Stimulated activated CD4-positive, alpha-beta T cell treated with anti-CD3 and anti-CD28 coated beads, Interleukin-1b, Interleukin-23, amount 100 ng/mL, for 1 hour (primary cell): ENCODE measurements at places on chromosomes 4 and X.

DNA sequence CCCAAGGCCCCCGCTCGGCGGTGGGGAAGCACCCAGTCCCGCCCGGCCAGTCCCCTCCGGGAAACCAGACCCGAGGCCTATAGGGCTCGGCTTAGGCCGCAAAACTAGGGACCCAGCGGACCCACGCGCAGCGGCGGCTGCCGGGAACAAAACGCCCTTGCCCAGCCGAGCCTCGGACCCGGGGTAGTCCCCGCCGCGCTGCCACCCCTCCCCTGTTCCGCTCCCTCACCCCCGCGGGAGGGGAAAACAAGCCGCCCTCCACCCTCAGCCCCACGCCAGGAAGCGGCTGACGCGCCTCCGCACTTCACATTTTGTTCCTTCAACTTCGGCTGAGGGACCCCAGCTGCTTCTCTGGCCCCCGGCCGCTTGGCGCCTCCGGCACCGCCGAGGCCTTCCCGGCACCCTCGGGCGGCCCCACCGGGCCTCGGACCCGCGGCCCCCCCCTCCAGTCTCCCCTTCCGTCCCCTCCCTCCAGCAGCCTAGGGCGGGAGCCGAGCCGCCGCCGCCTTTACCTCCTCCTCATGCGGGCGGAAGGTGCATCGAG lies 694 bp downstream of the PDS5A start:
- DNase-seq = peak; percentile 20

- no peak for DNase-seq
Measured at GRCh38 chr4:52595001-52595400, 64.1 kb downstream of the USP46 start.

DNA sequence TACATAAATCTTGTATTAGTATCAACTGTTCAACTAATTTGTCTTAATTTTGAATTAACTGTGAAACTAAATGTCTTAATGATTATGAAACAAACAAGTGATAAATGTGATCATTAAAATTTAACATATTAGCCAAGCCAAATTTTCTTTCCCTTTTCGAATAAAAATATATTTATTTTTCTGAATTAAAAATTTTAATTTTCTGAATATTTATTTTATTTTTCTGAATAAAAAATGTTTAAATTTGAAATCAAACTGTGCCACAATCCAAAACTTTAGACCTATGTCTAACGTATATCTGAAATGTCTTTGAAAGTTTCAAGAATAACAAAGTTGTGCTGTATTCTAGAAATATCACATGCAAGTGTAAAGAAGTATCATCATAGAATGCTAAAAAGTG lies 4.7 kb downstream of the GABRA2 start:
- no peak for DNase-seq

GRCh38 chr4:39384563-39384962 lies 18.4 kb upstream of the RFC1 start:
- no peak for DNase-seq

- DNase-seq = no peak
Measured at GRCh38 chr4:146095091-146095690, 80.3 kb upstream of the LSM6 start.

GRCh38 chrX:54430519-54430918 lies 9.7 kb upstream of the TSR2 start:
- DNase-seq = no peak

- peak; percentile 8 for DNase-seq
Measured at GRCh38 chrX:43349363-43349762, 306.7 kb upstream of the MAOA start.

GRCh38 chrX:104166735-104167436 lies 633 bp downstream of the FAM199X start:
- DNase-seq = no peak

- no peak for DNase-seq
Measured at GRCh38 chrX:42077675-42078074, 154.3 kb upstream of the CASK start.

DNA sequence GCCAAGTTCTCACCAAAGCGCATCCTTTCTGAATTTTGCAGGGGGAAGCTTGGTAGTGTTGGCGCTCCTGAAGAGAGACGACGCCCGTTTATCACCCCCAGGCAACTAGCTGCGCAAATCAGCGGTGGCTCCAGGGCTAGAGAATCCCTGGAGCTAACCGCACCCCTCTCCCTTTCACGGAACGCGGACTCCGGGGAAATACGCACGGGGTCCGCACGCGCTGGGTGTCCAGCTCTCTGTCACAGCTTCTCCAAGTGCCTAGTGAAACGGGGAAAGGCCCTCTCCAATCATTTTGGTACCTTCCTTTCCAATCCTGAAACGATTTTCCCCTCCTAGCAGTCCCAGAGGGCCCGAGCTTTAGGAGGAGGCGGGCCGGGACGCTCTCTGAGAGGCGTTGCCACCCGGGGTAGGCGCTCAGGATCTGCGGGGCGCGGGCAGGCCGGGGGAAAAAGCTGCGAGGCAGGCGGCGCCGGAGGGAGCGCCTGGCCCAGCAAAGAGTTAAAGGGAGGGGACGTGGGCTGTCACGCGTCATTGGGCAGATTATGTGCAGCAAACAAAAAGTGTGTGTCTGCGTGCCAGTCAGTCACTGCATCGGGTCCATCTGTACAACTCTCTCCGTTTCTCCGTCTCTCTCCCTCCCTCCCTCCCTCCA lies at the start of gene PRDM8:
PRDM8 (plus strand) TSS at position 582 of the 652 bp plus-strand sequence. CDS start 2,578 bp downstream, outside the sequence.
- no peak for DNase-seq

- DNase-seq = no peak
Measured at GRCh38 chr4:76622717-76623116, 187.7 kb downstream of the SHROOM3 start.

- no peak for DNase-seq
Measured at GRCh38 chr4:8070736-8071718, 87.6 kb downstream of the ABLIM2 start.

DNA sequence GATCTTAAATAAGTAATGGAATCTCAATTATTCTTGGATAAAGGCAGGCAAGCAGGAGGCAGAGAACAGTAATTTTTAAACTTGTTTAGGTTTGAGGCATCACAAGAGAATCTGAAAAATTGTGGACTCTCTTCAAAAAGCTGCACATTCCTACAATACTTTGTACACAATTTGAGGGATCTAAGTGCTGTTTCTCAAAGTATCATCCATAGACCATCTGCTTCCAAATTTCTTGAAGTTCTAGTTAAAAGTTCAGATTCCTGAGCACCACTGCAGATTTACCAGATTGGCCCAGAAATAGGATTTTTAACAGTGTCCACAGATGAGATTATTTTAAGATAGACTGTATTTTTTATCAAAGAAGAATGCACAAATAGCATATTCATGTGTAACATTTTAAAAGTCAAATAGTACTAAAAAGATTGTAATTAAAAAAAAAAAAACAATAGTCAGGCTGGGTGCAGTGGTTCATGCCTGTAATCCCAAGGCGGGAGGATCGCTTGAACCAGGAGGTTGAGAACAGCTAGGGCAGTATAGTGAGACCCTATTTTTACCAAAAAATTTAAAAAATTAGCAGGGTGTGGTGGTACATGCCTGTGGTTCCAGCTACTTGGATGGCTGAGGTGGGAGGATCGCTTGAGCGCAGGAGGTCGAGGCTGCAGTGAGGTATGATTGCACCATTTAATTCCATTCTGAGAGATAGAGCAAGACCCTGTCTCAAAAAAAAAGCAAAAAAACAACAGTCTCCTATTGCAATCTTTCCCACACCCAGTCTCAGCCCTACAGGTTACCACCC lies 14.2 kb upstream of the FNIP2 start:
- DNase-seq = no peak

DNA sequence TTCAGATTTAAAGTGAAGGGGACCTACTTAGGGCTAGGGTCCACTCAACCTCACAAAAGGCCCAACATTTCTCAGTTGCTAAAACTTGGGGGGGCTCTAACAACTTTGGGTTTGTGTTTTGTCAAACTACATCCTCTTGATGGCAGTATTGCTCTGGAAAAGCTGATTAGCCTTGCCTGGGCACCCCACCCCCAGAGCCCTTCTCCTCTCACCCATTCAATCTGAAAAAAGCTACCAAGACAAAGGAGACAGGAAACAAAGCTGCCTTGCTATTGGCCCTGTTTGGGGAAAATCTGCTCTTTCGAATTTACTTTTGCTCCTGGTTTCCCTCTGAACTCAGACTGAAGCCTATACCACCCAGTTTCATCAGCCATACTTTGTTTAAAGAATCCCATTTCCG lies 195.2 kb upstream of the STK26 start:
- no peak for DNase-seq

- no peak for DNase-seq
Measured at GRCh38 chrX:118519411-118520215, 24.0 kb downstream of the DOCK11 start.
